ENCODE measurements at places on chromosomes 1 and 21.

DNA sequence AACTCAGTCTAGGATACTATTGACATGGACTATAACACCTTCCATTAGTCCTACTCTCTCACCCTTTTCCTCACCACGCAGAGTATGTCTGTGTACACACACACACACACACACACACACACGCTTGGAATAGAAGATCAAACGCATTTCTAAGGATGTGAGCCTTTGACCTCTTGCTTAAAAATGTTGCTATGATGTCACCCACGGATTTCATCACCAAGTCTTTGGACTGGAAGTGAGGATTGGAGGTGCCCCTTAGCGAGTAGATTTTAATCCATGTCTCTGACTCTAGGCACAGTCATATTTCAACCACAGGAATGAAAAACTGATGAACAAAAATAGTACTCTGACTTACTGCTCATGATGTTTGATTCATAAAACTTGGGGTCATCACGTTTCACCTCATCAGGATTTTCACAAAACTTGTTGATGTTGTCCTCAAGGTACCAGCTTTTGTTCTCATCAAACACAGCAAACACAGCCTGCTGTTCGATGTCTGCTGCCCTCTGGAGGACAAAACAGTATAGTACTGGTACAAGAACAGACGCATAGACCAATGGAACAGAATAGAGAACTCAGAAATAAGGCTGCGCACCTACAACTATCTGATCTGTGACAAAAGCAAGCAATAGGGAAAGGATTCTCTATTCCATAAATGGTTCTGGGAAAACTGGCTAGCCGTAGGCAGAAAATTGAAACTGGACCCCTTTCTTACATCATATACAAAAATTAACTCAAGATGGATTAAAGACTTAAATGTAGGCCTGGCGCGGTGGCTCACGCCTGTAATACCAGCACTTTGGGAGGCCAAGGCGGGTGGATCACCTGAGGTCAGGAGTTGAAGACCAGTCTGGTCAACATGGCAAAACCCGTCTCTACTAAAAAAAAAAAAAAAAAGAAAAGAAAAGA is 39.9 kb downstream of the F5 start:
- H3K4me1 ChIP-seq, result no peaks in the 10 kb centered on the region
- peak; percentile 87 for DNase-seq

GRCh38 chr1:244354810-244355278 is 96.9 kb downstream of the ADSS2 start:
- H3K4me1 ChIP-seq, result peaks cover under 1% of the 10 kb centered on the region
- DNase-seq, result no peak
- no peaks in the 10 kb centered on the region for H3K27me3 ChIP-seq
- no peak overlapping the region for H3K4me3 ChIP-seq
- no peak overlapping the region for H3K27ac ChIP-seq
- H3K36me3 ChIP-seq, result no peaks in the 10 kb centered on the region

DNA sequence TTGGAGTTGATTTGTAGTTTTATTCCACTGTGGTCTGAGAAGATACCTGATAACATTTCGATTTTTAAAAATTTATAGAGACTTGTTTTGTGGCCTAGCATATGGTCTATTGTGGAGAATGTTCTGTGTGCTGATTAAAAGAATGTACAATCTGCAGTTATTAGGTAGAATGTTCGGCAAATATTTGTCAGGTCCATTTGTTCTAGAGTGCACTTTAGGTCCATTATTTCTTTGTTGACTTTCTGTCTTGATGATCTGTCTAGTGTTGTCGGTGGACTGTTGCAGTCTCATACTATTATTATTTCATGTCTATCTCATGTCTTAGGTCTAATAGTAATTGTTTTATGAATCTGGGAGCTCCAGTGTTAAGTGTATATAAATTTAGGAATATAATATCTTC is 116.8 kb downstream of the NME7 start:
- DNase-seq, result no peak
- H3K4me3 ChIP-seq, result no peak overlapping the region
- no peaks in the 10 kb centered on the region for H3K27me3 ChIP-seq
- H3K27ac ChIP-seq, result no peak overlapping the region
- no peaks in the 10 kb centered on the region for H3K4me1 ChIP-seq

- no peaks in the 10 kb centered on the region for H3K36me3 ChIP-seq
- H3K4me1 ChIP-seq, result no peaks in the 10 kb centered on the region
- H3K27me3 ChIP-seq, result no peaks in the 10 kb centered on the region
- DNase-seq, result no peak
These were observed 51.7 kb downstream of the TLCD4 start for GRCh38 chr1:95168761-95169351.

DNA sequence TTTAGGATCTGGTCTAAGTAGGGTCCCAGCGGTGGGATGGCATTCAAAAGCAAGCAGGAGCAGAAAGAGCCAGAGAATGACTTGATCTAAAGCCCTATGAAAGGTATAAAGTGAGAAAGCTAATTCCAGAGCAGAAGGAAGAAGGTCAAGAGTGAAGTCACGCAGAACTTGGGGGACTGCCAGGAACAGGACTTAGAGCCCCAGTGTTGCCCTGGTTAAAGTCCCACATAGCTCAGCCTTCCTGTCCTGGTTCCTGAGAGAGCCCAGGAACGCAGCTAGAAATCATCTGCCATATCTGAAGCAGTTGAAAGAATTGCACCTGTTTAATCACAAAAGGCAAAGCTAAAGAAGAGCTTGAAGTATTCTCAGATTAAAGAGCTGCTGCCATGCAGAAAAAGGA is 160.6 kb upstream of the ATP1B1 start:
- no peak for DNase-seq
- no peak overlapping the region for H3K4me3 ChIP-seq
- H3K36me3 ChIP-seq, result no peaks in the 10 kb centered on the region
- no peaks in the 10 kb centered on the region for H3K27me3 ChIP-seq
- no peaks in the 10 kb centered on the region for H3K4me1 ChIP-seq

Data from natural killer cell (primary cell).